Activated effector memory CD4-positive, alpha-beta T cell treated with Interleukin-2 at 50 U/mL for 16 hours (primary cell): ENCODE measurements at places on chromosomes 12 and 14.

- DNase-seq, result no peak
Measured at GRCh38 chr12:48419116-48419935, 53.0 kb upstream of the ANP32D start.

GRCh38 chr12:95789126-95790032 lies 1.2 kb downstream of the NTN4 start:
- DNase-seq, result no peak

GRCh38 chr12:81627336-81628189 lies 131.6 kb downstream of the PPFIA2 start:
- DNase-seq, result no peak

DNA sequence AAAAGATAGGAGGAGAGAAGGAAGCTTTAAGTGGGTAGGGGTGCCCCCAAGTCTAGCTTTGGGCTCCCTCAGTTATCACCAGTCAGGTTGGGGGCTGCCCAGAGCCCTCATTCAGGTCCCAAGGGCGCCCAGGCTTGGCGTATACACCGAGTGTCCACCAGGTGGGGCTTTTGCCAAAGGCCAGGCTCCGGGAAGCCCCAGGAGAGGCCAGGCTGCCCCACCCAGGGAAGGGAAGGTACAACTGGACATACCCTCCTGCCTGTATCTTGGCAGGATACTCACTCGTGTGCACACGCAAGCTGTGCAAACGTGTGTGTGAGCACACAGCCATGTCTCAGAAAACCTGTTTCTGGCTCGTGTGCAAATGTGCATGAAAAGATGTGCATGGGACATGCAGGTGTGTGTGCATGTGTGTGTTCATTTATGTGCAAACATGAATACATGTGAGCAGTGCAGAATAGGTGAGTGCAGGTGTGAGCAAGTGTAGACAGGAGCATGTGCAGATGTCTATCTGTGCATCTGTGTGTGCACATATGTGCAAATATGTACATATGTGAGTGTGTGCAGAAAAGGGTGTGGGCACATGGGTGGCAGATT lies 103.9 kb upstream of the MYL2 start:
- peak; percentile 15 for DNase-seq

DNA sequence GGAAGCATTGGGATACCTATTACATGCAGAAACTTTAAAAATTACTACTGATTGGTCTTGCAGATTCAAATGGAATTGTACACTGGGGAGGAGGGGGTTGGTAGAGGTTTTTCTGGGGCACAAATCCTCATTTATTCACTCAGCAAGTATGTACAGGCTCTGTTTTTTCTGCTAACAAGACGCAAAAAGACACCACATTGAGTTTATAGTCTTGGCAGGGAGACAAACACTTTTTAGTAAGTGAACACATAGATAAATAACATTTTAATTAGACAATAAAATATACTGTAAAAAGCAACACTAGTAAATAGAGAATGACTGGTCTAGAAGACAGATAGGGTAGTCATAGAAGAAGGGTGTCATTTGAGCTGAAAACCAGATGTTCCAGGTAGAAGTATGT lies 23.8 kb downstream of the GLIPR1L2 start:
- no peak for DNase-seq

GRCh38 chr12:41621291-41621690 lies 433.2 kb downstream of the PDZRN4 start:
- no peak for DNase-seq

DNA sequence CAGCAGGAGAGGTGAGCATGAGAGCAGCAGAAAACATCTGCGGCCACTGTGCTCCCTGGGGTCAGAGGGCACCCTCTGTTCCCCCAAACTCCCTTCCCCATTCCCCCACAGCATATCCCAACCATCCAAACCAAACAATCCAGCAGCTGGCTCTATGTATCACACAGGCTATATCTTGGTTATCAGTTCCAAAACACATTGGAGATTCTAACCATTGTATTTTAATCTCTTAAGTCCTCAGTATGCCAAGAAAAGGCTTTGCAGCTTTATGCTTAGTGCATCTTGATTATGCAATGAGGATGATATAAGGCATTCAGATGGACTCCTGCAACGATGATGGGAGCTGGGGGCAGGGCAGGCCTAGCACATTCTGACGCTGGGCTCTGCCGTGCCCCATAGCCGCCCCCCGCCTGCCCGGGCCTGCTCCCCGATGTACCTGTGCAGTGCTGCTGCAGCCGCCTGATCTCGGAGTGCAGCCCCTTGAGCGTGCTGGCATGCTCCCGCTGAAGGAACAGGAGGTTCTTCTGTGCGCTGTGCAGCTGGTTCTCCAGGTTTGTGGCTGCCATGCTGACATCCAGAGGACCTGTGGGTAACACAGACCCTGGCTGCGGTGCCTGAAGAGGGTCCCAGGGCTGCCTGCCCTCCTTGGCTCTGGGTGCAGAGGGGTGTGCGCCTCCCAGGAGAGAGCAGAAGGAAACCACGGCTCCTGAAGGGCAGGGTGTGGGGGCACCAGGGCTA lies 29.6 kb downstream of the CCDC92 start:
- no peak for DNase-seq

GRCh38 chr12:123762715-123763052 lies 583 bp downstream of the DNAH10 start:
- no peak for DNase-seq

GRCh38 chr14:57038689-57039088 lies 228.4 kb upstream of the OTX2 start:
- DNase-seq, result no peak

DNA sequence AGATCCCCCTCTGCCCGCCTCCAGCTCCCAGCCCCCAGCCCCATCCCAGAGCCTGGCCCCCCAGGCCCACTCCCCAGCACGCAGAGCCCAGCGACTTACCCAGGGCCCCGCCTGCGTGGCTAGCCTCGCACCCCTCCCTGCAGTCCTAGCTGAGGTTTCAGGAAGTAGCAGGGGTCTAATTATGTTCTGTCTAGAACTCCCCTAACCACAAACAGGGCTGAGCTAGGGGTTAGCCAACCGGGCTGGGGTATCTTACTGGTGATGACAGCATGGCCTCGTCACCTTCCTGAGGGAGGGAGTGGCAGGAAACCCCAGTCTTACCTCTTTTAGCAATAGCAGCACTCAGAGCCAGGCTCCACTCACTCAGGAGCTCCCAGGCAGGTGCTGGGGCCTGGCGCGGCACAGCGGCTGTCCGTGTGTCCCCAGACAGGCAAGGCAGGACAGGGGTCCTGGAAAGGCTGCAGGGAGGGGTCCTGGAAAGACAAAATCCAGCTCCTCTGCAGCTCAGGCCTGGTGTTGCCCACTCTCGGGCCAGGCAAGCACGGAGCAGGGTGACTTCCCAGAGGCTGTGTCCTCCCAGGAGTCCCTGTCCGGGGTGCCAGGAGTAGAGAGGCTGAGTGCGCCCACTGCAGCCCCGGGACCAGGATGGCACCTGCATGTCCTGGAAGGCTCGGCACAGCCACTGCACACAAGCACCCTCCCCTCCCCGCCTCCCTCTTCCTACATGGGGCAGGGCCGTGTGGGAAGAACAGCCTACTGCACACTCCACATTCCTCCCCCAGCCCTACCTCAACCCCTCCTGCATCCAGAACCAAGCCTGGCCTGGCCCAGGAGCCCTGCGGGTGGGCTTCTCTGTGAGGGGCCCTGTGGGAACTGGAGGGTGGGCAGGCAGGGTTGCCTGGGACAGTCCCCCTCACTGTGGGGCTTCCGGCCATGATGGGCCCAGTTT lies at the start of gene GPR132:
Gene GPR132 (minus strand): TSS at position 151 of the 949 bp plus-strand sequence. CDS start 10,010 bp downstream, outside the sequence.
- peak; percentile 85 for DNase-seq

GRCh38 chr12:452667-453210 lies 7.0 kb upstream of the B4GALNT3 start:
- peak; percentile 18 for DNase-seq

DNA sequence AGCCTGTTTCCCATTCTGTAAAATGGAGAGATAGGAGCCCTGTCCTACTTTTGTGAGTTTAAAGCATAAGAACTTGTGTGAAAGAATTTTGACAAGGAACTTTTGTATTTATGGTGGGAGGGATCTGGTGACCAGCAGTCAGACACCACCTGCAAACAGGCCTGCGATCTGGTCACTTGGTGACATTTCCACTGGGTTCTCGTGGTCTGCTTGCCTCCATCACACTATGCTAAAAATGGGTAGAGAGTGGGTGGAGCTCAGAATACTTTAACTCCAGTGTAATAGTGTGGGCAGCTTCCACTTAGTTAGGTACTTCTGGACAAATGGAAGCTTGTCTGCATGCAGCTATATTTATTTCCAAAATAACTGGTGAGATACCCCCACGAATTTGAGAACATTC lies 26.5 kb upstream of the PLXNC1 start:
- no peak for DNase-seq

- no peak for DNase-seq
Measured at GRCh38 chr12:32159925-32160324, 53.3 kb downstream of the BICD1 start.

DNA sequence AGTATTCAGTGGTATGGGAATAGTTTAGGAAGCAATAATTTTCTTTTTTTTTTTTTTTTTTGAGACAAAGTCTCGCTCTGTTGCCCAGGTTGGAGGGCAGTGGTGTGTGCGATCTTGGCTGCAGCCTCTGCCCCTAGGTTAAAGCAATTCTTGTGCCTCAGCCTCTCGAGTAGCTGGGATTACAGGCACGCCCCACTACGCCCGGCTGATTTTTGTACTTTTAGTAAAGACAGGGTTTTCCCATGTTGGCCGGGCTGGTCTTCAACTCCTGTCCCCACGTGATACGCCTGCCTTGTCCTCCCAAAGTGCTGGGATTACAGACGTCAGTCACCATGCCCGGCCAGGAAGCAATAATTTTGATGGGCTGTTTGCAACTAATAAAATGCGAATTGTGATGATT lies 62.1 kb downstream of the ATG14 start:
- DNase-seq, result no peak

GRCh38 chr12:52529417-52529816 lies 9.2 kb upstream of the KRT5 start:
- no peak for DNase-seq

GRCh38 chr12:20718294-20718693 lies 23.2 kb downstream of the SLCO1C1 start:
- no peak for DNase-seq

- no peak for DNase-seq
Measured at GRCh38 chr14:104688505-104689108, 811 bp upstream of the INF2 start.

DNA sequence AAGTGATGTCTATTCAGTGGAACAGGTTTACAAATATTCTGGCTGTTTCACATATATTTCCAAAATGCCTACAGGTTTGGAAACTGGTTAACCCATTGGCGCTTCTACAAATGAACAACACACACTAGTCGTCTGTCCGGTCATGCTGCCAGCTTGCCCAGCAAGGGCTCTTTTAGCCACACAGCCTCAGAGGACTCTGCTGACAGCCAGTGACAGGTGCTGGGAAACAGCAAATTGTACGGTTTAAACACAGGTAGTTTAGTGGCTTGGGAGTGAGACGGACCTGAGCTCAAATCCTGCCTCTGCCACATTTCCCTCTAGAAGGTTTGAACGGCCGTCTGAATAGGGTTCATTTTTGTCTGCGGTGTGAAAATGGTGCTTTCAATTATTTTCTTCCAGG lies 53.8 kb downstream of the MOK start:
- no peak for DNase-seq

DNA sequence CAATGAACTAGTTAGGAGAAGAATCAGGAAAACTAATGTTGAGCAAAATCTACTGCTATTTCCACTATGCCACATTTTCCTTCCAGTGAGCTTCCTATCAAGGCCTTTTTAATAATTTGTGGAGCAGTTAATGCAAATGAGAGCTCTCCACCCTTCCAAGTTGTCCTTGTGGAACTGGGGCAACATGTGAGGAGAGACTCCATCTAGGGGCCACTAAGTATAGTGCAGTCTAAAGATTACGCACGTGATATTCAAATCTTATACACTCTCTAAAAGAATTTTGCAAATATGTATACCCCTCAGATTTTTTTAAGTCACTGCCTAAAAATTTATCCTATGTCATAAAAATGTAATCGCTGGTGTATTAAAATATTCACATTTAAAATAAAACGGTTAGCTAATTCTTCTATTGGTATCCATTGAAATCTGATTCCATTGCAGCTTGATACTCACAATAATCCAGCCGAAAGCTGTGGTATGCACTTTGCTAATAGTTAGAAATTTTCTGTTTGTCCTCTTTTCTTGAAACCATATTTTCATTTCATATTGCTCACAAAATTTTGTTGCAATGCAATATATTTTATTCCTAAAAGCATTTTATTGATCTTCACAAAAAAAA lies 100.1 kb downstream of the PAH start:
- DNase-seq, result no peak

DNA sequence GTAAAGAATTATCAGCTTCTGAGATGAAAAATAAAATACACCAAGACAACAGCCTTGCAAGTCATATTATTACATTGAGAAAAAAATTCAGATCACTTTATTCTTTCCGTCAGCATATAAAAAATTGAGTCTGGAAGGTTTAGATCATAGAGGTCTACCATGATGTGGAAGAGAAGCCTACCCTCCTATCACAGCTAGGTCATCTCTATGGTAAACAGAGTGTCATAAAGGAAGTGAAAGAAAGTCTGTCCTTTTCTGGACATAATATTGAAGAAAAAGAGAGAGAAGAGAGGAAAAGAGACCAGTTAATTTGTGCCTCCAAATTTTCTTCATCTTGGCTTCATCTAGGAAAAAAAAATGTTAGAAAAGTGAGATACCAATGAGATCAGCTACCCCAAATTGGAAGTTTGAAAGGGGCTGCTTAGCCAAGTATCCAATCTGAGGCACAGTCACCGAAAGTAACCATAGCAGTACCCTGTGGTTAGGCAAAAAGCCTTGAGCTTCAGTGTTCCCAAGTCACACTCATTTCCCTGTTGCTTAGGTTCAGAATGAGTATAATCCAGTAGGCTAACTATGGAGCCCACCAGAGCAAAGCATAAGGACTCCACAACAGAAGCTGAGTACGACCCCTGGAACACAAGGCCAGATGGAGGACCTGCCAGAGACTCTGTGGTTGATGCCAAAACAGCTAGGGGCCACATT lies 38.1 kb downstream of the DUSP6 start:
- no peak for DNase-seq

DNA sequence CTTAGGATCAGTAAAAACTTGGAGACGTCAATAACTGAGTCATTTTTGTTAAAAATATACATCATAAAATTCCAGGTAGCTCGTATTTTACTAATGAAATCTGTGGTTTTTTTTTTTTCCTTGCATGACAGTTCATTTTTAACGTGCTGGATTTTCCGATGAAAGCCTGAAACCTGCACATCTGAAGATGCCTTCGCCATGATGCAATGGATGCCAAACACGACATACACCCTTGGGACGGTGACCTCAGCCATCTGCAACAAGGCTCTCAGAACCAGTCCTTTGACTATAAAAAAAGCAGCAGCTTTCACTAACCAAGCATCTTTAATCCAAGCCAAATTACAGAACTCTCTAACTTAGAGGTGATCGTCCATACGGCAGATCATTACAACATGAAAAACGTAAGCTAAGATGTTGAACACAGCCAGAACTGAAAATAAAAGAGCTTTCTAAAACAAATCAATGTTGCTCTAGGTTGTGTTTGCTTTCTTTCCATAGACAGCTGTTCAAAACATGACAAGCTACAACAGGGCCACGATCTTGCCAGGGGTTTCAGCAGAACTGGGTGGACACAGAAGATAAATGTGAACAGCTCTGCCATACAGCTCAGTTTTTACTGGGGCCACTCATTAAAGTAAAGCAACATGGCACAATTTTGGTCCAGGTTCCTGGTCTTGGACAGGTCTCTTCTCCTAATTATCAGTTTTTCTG lies 7.8 kb downstream of the NIN start:
- DNase-seq, result no peak
